ENCODE measurements at places on chromosomes 13 and 19. TPM values are rescaled to one million over a fixed set of nuclear protein-coding genes. Genes with fewer than 3 reads are reported as not detected.

Gene WTIP
- total RNA-seq: 53.0 TPM

GRCh38 chr13:36058116-36058515 lies 73.1 kb downstream of the DCLK1 start:
- DNase-seq: no peak

GRCh38 chr13:99648927-99649326 lies 147.7 kb downstream of the TM9SF2 start:
- no peak for DNase-seq

GRCh38 chr13:29956853-29957252 lies 106.4 kb upstream of the UBL3 start:
- DNase-seq: no peak

GRCh38 chr19:38559428-38560401 lies 58.0 kb downstream of the MAP4K1 start:
- DNase-seq: no peak

Gene SOX1
- not detected for total RNA-seq

- DNase-seq: no peak
Observed at GRCh38 chr19:48735031-48735615, 5.3 kb downstream of the RASIP1 start.

DNA sequence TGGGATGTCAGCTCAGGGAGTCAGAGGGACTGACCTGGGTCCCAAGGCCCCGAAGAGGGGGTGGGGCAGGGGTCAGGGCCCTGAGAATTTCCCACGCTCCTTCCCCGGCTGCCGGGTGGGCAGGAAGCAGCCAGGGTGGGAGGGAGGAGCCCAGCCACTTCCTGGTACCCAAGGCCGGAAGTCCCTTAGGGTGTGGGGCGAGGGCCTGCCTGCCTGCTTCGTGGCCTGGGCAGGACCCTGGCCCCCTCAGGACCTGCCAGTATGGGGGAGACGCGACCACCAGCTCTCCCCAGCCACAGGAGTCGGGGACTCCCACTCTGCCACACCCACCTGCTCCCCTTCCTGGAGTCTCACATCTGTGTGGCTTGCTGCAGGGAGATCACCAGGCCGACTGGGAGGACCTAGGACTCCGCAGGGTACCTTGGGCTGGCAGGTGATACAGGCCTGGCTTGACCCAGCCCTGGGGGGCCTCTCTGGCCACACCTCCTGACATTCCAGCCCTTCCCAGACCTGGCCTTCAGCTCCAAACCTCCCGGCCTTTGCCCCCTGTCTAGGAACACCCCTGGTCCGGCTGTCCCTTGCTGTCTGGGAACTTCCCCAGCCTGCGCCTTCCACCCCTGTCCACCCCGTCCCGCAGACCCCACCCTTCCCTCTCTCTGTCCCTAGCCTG lies 9.8 kb upstream of the CIRBP start:
- peak; percentile 84 for DNase-seq

DNA sequence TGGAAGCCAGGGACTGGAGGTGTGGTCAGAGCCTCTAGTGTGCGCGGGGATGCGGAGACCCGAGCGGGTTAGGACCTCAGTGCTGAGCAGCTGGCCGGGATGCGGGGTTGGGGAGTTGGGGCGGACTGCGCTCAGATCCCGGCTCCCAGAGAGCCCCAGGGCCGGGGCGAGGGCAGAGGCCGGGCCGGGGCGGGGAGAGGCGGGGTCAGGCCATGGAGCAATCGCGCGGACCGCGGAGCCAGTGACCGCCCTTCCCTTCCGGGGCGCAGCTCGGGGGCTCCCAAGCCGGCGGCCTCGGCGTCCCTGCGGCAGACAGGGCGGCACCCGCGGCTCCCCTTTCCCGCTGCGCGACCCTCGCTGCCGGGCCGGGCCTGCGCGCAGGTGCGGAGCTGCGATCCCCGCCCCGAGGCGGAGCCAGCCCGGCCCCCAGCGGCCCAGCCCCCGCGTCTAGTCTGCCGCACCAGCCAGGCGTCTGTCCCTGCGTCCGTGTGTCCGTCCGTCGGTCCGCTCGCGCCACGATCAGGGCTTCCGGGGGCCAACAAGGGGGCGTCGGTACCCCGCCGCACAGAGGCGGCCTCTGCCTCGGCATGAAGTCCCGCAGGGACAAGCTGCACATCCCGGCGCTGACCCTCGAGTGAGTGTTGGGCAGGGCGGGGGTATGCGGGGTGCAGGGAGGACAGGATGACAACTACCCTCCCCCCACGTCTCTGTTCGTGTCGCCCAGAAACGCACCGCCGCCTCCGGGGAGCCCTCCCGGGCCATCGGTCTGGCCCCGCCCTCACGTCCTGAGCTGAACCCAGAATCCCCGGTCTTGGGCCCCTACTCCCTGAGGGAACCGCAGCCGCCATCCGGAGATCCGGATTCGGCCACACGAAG lies 12.4 kb downstream of the MAST3 start:
- no peak for DNase-seq

Gene TGFBR3L
- not detected for total RNA-seq

GRCh38 chr19:55640043-55640576 lies 692 bp upstream of the ZNF580 start:
- DNase-seq: no peak

- DNase-seq: no peak
Observed at GRCh38 chr13:30570691-30571090, 47.0 kb upstream of the USPL1 start.

- DNase-seq: no peak
Observed at GRCh38 chr13:75621147-75621546, 15.0 kb upstream of the LMO7 start.

DNA sequence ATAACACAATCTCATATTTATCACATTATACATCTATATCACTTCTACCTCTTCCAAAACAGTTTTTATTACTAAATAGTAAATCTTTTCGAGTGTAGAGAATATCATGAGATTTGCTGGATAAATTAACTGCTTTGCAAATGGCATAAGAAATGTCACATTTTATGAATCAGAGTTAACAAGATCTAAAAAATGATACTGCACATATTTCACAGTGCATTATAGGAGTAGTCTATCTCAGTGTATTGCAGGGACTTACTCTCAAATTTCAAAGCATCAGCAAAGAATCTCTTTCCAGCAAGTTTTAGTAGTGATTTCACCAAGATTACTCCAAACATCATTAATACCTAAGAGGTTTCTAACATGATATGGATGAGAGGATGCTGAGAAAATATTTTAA lies 687.1 kb upstream of the SLITRK1 start:
- DNase-seq: no peak

GRCh38 chr13:49667773-49668172 lies 23.5 kb downstream of the EBPL start:
- DNase-seq: no peak

DNA sequence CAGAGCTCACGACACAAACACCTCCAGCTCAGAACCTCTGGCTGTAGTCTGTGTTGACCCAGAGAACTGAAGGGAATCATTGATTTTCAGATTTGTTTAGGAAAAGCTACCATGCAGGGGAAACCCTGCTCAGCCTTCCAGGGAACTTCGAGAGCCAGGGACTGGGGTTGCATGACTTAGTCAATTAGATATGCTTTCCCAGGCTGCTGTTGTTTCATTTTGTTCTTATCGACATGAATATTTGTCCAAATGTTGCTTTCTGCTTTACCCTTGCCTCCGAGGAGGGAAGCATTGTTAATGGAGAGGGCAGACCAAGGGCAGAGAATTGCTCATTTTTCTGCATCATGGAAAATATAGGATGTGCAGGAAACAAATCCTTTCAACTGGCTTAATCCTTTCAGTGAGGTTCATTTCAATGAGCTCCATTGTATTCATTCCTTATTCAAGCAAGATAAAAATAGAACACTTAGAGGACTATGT lies 82.5 kb downstream of the KLF5 start:
- no peak for DNase-seq

Gene ARHGAP33
- total RNA-seq: 3.7 TPM

Gene TMEM147
- total RNA-seq: 83.5 TPM
